Umbilical cord (tissue), 2 donors: ENCODE measurements at places on chromosomes 6 and 20.

DNA sequence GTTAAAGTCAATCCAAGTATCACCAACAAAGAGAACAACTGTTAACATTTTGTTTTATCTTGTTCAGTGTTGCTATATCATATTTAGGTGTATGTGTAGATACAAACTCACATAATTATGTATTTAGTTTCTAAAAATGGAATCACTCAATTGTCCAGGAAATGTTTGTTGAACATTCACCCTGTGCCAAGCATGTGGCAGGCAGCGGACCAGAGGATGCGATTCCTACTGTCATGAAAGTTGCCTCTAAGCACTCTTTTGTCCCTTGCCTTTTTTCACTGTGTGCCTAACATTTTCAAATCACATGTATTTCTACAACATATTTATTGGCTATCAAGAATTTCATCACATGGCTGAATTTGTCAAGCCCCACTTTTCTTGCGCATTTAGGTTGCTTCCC is 16.9 kb upstream of the TGM2 start:
- DNase-seq: no peak

GRCh38 chr20:46058599-46059281 is 29.7 kb downstream of the SLC12A5 start:
- peak; percentile 19 for DNase-seq

- DNase-seq: peak; percentile 73
Measured at GRCh38 chr6:159203304-159204005, 34.3 kb downstream of the FNDC1 start.

GRCh38 chr6:30730601-30731435 is 10.7 kb downstream of the TUBB start:
- no peak for DNase-seq

GRCh38 chr6:111503660-111504059 is 20.6 kb upstream of the REV3L start:
- no peak for DNase-seq

- DNase-seq: no peak
Measured at GRCh38 chr6:33868141-33868540, 64.3 kb upstream of the MLN start.

DNA sequence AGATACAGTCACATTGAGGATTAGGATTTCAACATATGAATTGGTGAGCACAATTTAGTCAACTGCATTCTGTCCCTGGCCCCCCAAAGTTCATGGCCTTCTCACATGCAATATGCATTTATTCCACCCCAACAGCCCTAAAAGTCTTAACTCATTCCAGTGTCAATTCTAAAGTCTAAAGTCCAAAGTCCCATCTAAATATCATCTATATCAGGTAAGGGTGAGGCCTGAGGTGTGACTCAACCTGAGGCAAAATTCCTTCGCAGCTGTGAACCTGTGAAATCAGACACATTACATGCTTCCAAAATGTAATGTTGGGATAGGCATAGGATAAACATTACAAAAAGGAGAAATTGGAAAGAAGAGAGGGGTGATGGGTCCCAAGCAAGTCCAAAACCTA is 27.8 kb downstream of the CLIC5 start:
- DNase-seq: no peak

- DNase-seq: no peak
Measured at GRCh38 chr6:18324706-18325042, 60.3 kb upstream of the DEK start.

DNA sequence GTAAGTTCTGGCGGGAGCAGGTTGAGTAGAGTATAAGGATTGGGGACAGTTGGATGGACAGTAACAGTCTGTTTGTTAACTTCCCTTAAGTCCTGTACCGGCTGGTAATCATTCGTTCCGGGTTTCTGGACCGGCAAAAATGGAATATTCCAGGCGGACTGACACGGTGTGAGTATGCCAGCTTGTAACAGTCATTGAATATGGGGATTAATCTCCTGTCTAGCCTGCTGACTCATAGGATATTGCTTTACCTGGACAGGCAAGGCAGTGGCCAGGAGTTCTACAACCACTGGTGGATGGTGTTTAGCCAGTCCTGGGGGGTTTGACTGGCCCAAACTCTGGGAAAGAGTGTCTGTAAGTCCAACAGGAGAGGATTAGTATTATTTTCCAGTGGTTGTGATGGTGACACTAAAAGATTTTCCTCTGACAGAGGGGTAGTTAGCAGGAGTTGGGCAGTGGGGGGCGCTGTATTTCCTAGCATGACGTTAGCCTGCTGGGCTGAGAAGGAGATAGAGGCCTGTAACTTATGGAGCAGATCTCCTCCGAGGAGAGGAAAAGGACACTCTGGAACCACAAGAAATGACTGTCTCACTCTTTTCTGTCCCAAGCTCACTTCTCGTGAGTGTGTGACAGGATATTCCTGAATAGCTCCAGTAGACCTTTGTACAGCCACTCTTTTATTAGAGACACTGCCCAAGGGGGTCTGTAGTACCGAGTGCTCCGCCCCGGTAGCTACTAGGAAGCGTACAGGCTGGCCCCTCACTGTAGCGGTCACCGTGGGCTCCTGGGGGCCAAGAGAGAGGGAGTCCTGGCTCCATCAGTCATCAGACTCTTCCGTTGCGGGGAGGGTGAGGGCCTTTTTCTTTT is 152.2 kb downstream of the TRIM27 start:
- no peak for DNase-seq

GRCh38 chr6:105359419-105360370 is 43.2 kb downstream of the PREP start:
- DNase-seq: peak; percentile 46

- DNase-seq: no peak
Measured at GRCh38 chr6:75213112-75213511, 7.3 kb upstream of the COL12A1 start.

DNA sequence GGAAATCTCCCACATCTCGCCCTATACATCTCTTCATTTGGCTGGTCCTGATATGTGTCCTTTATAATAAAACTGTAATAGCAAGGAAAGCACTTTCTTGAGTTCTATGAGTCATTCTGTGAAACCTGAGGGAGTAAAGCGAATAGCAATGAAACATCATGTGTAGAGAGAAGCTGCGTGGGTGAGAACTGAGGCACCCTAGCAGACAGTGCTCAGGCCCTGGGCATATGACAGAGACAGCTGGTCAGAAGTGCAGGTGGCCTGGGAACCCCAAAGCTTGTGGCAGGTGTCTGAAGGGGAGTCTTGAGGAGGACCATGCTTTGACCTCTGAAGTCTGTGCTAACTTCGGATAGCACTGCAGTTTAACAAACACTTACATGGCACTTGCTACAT is 1.3 kb upstream of the BLOC1S5 start:
- DNase-seq: no peak

- DNase-seq: no peak
Measured at GRCh38 chr6:43712579-43712978, 25.0 kb upstream of the MRPS18A start.

GRCh38 chr6:169864148-169865020 is 113.0 kb downstream of the ERMARD start:
- DNase-seq: no peak

DNA sequence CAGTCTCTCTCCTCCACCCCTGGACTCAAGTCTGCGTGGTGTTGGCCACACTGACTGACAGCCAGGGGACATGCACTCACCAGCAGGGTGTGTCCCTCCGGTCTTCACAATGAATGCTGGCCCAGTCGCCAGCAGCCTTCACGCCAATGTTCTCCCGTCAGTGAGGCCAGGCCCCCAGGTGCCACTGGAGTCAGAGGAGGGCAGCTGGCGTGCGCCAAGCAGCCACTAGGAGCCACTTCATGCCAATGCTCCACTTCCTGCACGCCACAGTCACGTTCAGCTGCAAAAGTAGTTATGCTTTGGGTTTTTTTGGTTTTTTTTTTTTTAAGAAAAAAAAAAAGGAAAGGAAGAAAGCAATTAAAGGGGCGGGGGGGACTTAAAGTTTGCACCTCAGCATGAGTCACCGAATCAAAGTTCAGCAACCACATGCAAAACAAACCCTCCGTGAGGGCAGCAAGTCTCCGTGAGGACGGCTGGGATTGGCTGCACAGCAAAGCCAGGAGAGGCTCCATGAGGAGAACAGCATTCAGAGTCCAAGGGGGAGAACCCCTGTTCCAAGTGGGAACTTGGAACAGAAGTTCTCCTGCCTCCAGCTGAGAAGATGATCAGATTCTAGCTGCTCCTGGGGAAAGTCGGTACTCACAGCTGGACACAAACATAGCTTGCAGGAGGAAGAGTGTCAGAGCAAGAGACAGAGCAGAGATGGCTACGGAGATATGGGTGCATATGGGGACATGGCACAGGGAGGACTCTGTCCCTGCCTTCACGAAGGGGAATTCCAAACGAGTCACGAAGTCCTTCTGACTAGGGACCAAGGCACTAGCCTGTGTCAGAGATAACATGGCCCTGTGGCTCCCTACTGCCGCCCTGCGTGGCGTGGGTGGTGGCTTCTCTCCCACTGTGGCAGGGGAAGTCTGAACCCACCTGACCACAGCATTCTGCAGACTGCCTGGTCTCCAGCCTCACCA is at the start of gene ZC3H12D:
TSS of gene ZC3H12D (minus strand) at position 282 of the 968 bp plus-strand sequence. CDS start 10,471 bp downstream, outside the sequence.
- no peak for DNase-seq

GRCh38 chr20:4573564-4574355 is 147.9 kb upstream of the PRND start:
- no peak for DNase-seq

- DNase-seq: no peak
Measured at GRCh38 chr6:154093231-154094044, 54.4 kb downstream of the OPRM1 start.

GRCh38 chr20:7629880-7630279 is 310.4 kb downstream of the HAO1 start:
- no peak for DNase-seq

- no peak for DNase-seq
Measured at GRCh38 chr6:36743032-36743431, 45.4 kb downstream of the RAB44 start.

GRCh38 chr6:169883316-169883715 is 131.9 kb downstream of the ERMARD start:
- no peak for DNase-seq

DNA sequence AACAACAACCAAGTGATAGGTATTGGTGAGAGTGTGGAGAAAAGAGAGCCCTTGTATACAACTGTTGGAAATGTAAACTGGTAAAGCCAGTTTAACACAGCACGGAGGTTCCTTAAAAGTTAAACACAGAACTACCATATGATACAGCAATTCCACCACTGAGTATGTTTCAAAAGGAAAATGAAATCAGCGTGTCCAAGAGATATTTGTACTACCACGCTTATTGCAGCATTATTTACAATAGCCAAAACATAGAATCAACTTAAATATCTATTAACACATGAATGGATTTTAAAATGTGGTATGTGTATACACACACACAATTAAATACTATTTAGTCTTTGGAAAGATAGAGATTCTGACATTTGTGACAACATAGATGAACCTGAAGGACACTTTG is 1.1 kb downstream of the PTCHD4 start:
- DNase-seq: peak; percentile 21

- no peak for DNase-seq
Measured at GRCh38 chr20:40481743-40482458, 207.1 kb downstream of the MAFB start.
